NCI-H2107 (cell line): ENCODE measurements at places on chromosomes 12 and 14.

- no peak for DNase-seq
Observed at GRCh38 chr14:38297681-38298080, 41.8 kb upstream of the CLEC14A start.

DNA sequence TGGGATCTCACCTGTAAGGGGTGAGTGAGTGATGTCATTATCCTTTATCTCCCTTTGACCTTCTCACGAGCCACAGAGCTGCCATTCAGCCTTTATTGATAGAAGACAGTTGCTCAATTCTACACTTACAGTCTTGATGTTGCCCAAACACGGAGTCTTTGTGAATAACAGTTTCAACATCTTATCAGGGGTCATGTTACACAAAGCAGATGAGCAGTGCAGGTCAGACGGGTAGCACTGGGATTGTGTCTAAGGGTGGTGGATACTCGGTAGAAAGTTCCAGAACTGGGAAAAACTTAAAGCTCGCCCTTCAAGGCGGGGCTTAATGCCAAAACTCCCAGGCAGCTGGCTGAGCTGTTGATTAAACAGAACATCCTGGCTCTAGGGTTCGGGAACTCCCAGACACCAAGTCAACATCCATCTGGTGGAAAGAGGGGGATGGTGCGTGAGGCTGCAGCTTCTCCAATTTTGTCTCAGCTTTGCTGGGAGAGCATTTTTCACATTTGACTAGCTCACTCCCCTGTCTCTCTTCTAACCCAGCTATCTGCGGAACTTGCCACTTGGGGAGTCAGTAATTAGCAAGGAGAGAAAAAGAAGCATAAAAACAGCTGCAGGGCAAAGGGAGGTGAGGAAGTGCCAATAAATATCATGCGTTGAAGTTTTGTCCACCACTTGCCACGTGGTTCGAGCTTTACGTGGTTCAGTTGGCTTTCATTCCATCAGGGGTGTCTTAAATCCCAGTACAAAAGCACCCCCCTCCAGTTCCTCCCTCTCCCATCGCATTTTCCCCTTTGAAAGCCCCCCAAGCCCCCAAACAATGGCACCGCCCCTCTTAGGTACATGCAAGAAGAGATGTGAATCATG, 31.0 kb downstream of the FOXN4 start:
- DNase-seq, result no peak

DNA sequence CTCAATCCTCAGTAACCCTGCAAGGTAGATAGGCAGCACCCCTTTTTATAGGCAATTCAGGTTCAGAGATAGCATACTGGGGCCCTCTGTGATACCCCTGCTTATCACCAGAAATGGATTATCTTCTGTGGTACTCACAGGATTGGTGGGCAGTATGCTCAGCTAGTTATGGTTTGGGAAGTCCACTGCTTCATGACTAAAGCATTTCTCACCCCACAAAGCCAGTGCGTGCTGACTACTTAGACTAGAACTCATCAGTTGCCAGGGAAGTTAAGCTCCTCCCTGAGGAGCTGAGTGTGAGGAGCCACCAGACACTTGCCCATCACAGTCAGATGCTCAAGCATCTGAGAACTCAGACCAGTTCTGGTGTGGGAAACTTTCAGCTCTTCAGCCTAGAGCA, 76.3 kb downstream of the SCAF11 start:
- no peak for DNase-seq

GRCh38 chr14:32426586-32427388, 97.7 kb downstream of the AKAP6 start:
- no peak for DNase-seq
